Right ventricle myocardium superior (tissue), 1 donor: ENCODE measurements at places on chromosomes 16 and 17. TPM values are rescaled to one million over a fixed set of nuclear protein-coding genes. Genes with fewer than 3 reads are reported as not detected.

Gene CHRNB1
- 9.8 TPM for total RNA-seq

Gene CDH13
- 166 TPM for total RNA-seq

Gene DCAF7
- 35.5 TPM for total RNA-seq

Gene CTF1
- 6.5 TPM for total RNA-seq

Gene PRR35
- not detected for total RNA-seq

Gene TBC1D3C
- not detected for total RNA-seq

Gene CNTNAP4
- total RNA-seq, result not detected

Gene GNG13
- total RNA-seq, result not detected

Gene AOC2
- 0.32 TPM for total RNA-seq

Gene MYL4
- total RNA-seq, result 219 TPM

Gene ZNF597
- 1.5 TPM for total RNA-seq

Gene SLC47A1
- total RNA-seq, result 3.7 TPM

GRCh38 chr17:64685705-64686104, 23.6 kb upstream of the SMURF2 start:
- DNase-seq, result no peak

DNA sequence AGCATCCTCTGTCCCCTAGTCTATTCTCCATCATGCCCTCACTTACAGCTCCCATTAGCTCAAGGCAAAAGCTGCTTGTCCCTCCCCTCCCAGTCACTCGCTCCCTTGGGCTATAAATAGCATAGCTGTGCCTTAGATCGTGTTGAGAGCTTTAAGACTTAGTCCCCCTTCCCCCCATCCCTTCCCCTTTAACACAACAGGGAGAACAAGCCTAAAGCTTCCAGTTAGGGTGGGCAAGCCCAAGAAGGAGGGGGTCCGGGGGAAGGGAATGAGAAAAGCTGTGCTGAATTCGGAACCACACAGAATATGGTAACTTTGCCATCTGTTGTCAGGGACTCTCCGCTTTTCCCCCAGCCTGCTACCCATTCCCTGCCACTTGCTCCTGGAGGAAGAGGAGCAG, 4.9 kb upstream of the HIGD1B start:
- no peak for DNase-seq

- no peak for DNase-seq
Measured at GRCh38 chr17:15268461-15268860, 3.3 kb upstream of the PMP22 start.

- DNase-seq, result no peak
Measured at GRCh38 chr17:46720408-46720807, 98.1 kb downstream of the WNT3 start.

DNA sequence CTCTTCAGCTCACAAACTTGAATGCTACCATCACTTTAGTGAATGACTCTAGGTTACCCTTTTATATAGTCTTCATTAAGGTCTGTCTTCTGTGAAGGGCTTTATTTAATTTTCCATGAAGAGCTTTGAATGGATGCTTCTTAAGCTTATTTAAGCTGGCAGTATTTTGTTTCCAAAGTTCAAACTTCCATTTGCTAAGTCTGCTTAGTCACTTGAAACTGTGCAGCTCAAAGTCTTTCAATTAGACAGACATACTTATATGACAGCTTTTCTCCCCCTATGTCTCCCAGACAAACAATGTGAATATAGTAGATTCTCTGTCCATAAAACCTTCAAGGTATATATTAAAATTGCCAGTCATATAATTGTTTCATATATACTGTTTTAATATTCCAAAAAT, 23.5 kb downstream of the TXNDC11 start:
- no peak for DNase-seq

DNA sequence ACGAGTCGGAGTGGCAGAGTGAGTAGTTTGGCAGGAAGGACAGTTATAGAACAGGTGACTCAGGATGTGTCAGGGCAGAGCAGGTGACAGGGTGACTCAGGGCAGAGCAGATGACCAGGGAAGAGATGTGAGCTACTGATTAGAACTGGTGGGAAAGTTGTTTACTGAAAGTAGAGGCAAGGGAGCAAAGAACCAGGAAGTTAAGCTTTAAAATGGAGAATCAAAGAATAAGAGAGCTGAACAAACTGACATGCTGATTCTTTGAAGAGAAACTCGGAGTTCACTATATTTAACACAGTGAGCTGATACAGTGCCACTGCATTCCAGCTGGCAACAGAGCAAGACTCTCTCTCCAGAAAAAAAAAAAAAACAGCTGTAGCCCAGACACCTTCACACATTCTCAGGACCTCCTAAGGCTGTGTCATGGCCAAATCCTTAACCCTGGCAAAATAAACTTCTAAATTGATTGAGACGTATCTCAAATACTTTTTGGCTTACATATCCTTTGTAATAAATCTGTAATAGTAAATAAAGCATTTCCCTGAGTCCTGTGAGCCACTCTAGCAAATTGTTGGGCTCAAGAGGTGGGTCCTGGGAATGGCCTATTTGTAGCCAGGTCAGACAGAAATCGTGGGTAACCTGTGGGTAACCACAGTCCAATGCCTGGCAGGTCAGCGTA, 12.3 kb upstream of the UBE2I start:
- no peak for DNase-seq

DNA sequence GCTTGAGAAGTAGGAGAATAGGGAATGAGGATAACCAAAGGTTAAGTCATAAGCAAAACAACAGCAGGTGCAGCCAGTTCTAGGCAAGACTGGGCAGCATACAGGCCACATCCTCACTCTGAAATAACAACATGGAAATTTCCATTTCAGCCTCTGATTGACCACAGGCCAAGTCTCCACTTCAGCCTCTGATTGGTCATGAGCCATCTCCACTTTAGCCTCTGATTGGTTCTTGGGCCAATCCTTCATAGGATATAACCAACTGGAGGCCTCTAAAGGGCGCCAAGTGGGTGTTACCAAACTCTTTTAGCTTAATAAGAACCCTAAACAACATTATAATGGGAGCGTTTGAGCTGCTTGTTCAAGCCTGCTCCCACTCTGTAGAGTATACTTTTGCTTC, 512.0 kb downstream of the NPIPA7 start:
- no peak for DNase-seq

DNA sequence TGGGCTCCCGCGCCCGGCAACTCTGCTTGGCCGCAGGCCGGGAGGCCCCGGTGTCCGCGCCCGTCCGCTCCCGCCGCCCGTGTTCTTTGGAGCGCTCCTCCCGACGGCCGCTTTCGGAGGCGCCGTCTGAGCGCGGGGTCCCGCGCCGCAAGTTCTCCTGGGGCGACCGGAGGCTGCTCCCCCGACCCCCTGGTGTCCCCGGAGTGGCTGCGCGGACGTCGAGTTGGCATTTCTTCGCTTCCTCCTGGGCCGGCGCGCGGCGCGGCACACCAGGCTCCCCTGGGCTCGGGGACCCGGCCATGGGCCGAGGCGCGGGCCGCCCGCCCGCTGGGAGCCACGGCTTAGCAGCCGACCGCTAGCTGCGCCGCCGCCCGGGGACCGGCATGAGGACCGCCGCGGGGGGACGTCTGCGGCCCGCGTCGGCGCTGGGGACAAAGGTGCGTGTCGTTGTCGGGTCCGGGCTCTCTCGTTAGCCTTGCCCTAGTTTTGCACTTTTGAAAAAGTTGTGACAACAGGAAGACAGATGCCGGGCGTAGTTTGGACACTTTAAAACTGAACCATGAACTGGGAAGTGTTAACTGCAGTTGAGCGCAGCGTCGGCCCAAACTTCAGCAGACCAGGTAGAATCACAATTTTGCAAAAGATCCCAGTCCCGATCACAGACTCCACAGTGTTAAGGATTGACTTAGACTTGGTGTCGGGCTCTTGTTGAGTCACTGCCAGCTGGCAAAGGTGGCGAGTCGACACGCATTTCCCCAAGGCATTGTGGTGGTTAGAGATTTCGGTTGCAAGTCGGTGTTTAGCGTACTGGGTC, 700 bp downstream of the UBN1 start:
- DNase-seq, result peak; percentile 78

GRCh38 chr16:3780570-3780969, 63.2 kb upstream of the TRAP1 start:
- DNase-seq, result no peak

GRCh38 chr16:48123104-48123788, 32.5 kb downstream of the ABCC12 start:
- no peak for DNase-seq

- no peak for DNase-seq
Measured at GRCh38 chr16:72952811-72953271, 95.1 kb downstream of the ZFHX3 start.

DNA sequence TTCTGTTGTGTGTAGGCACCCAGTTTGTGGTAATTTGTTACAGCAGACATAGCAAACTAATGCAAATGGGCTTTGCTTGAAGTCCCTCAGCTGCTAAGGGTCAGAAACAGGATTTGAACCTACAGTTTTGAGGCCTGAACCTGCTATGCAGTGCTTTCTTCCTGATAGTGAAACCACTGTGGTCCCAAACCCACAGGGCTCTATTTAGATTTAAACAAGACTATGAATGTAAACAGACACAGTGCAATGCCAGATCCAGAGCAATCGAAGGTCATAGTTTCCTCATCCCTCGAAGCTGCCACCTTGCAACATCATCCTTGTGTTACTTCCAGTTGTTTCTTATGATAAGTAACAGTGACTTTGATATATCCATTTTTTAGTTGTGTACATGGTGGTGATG, 630.2 kb downstream of the WWOX start:
- DNase-seq, result no peak

DNA sequence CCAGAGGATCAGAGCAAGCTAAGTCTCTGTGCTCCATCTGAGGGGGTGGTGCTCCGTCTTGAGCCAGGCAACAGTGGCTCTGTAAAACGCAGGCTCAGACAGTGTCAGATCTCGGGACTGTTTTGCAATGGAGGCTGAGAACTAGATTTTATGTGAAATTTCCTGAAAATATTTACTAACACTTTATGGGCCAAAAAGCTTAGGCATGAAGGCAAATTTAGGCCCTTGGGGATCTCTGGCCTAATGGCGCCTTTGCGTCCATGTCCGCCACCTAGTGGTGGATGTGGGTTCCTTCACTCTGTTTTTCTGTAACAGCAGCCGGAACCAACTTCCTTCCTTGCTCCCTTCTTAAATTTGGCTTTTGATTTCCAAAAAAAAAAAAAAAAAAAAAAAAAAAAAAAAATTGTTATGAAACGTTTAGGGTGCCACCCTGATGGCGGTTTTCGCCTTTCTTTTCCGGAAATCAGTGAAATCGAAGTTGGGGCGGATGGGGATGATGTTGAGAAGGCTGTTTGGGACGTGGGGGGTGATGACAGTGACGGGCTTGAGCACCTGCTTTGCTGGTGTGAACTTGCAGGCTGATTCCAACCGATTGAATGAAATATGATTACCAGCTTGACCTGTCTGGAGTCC, 14.0 kb upstream of the ELAC2 start:
- DNase-seq, result peak; percentile 63

DNA sequence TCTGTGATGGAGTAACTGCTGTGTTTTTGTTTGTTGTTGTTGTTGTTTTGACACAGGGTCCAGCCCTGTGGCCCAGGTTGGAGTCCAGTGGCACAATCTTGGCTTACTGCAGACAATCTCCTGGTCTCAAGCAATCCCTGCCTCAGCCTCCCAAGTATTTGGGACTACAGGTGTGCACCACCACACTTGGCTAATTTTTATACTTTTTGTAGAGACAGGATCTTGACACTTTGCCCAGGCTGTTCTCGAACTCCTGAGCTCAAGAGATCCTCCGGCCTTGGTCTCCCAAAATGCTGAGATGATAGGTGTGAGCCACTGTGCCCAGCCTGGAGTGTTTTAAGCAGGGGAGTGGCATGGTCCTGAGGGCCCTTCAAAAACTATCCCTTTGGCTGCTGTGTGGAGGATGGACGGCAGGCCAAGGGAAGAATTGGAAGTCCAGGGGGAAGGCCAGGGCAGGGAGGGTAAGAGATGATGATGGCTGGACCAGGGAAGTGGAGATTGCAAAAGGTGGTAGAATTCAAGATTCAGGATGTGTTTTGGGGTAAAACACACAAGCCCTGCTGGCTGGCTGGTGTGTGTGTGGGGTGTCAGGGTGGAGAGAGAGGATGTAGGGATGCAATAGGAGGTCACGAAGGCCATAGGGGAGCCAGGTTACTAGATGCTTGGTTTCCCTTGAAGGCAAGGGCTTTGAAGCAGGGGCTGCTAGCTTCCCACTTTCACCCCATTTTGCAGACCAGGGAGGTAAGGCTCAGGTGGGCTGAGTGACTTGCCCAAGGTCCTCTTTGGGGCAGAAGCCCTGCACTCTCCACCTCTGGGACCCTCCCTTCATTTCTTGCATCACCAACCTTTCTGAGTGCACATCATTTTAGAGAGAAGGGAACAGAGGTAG, 18.8 kb upstream of the PLLP start:
- DNase-seq, result no peak

- no peak for DNase-seq
Measured at GRCh38 chr17:29331708-29332085, 37.7 kb upstream of the NUFIP2 start.

GRCh38 chr17:75205037-75205792, at the start of gene NUP85:
Gene NUP85, plus strand, starts transcription at chr17:75205679. Its CDS starts 83 bp downstream, at chr17:75205762.
- DNase-seq, result peak; percentile 96

GRCh38 chr17:74763565-74764387, 12.4 kb downstream of the NAT9 start:
- no peak for DNase-seq

DNA sequence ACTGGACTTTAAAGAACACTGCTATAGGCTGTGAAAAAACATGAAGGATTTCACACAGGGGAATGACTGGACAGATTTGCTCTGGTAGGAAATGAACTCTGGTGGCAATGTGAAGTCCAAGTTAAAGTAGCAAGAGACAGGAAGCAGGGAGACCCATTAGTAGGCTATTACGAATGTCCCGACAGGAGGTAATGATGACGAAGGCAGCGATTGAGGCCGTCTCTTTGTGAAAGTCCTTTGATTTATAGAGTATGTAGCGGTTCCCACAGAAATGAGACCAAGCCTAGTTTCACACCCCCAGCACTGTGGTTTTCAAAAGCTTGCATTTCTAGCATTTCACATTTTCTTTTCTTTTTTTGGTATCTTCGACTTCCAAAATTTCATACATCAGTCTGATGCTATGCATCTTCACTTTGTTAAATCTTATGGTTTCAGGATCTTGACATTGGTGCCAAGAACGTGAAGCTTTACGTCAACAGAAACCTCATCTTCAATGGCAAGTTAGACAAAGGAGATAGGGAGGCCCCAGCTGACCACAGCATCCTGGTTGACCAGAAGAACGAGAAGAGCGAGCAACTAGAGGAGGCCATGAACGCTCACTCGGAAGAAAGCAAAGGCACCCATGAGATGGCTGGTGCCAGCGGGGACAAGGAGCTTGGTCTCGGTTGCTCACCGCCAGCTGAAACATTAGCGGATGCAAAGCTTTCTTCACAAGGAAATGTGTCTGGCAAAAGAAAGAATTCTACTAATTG, 189.8 kb downstream of the KATNIP start:
- no peak for DNase-seq

DNA sequence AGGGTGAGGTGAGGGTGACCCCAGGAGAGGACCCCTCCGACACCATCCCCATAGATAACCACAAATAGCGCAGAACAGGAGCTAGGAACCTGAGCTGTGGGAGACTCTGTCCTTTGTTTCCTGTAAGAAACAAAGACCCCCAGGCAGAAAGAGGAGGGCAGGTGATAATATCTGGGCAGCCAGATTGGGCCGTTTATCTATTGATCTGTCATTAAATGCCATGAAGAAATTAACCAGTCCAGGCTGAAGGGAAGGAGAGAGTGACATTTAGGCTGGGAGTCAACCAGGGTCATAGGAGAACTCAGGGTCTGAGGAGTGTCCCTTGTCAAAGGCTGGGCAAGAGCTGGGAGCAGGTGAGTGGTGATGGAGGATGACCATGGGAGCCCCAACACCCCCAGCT, 157.8 kb downstream of the C16orf78 start:
- no peak for DNase-seq
